ENCODE measurements at places on chromosomes 2 and 18.
A peak's percentile ranks its signal among the peaks of the same experiment; 100 is the strongest.

- no peak for DNase-seq
Observed at GRCh38 chr2:177767768-177768167, 304.8 kb downstream of the PDE11A start.

GRCh38 chr2:27765621-27766286 is 5.8 kb upstream of the MRPL33 start:
- DNase-seq: peak; percentile 12

GRCh38 chr2:159030674-159031380 is 62.4 kb downstream of the TANC1 start:
- DNase-seq: no peak

- DNase-seq: no peak
Observed at GRCh38 chr18:44041553-44041952, 639.1 kb upstream of the SETBP1 start.

- DNase-seq: no peak
Observed at GRCh38 chr2:71937396-71937795, 210.3 kb downstream of the CYP26B1 start.

- no peak for DNase-seq
Observed at GRCh38 chr18:59686260-59686659, 11.0 kb downstream of the CCBE1 start.

- DNase-seq: no peak
Observed at GRCh38 chr18:61502472-61502871, 169.2 kb downstream of the CDH20 start.

GRCh38 chr2:64383881-64384280 is 70.1 kb upstream of the LGALSL start:
- no peak for DNase-seq

- no peak for DNase-seq
Observed at GRCh38 chr2:107414376-107414775, 412.3 kb upstream of the RGPD4 start.

GRCh38 chr2:111663471-111664274 is 220.3 kb downstream of the ANAPC1 start:
- no peak for DNase-seq

GRCh38 chr2:241870611-241871537 is 1.3 kb downstream of the RTP5 start:
- DNase-seq: no peak

DNA sequence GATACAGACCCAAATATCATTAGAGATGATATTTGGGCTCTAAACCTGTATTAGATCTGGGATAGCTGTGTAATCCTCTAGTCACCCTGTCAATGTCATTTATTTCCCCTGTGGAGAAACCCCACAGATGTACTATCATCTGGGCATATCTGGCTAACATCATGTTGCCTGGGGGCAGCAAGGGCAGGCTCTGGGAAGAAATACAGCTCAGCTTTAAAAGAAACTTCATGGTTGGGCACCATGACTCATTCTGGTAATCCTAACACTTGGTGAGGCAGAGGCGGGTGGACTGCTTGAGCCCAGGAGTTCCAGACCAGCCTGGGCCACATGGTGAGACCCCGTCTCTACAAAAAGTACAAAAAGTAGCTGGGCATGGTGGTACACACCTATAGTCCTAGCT is 282.5 kb downstream of the SLC8A1 start:
- no peak for DNase-seq

DNA sequence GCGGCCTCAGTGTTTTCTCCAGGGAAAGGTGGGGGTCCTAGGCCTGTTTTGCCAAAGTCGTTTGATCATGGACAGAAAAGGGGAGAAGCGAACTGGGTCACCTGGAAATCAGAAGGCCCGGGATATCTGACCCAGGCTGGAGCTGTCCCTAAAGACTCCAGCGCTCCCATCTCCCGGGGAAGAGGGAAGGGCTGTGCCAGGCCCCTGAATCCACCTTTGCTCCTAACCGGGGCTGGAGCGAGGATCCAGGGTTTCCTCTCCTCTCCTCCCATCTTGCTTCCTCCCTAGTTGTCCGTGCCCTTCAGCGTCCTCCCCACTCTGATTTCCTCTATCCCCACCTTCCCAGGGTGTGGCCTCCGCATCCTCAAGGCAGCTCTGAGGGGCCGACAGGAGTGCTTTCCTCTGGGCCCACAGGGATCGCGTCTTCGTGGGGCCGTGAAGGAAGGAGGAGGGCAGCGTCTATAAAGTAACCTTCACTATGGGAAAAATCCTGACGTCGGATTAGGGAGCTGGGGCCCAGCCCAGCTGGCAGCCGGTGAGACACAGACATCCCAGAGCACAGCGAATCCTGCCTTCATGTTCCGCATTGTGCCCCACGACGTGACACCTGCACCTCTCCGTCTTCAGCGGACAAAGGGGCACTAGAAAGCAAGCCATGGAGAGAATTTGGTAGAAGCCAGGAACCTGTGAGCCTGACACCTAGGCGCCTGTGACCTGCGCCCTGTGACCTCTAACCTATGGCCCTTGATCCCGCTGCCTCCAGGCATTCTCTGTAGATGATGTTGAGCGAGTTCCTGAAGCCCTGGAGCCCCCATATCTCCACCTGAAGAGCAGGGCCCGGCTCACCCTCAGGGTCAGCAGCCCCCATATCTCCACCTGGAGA is 212.7 kb upstream of the SALL3 start:
- no peak for DNase-seq

GRCh38 chr2:3142961-3143571 is 234.6 kb downstream of the EIPR1 start:
- no peak for DNase-seq

- peak; percentile 63 for DNase-seq
Observed at GRCh38 chr2:10302479-10303180, at the start of gene HPCAL1. HPCAL1 (plus strand) TSS chr2:10302904; CDS start chr2:10419758, 116,854 bp downstream.

GRCh38 chr18:13136056-13136903 is 82.3 kb upstream of the LDLRAD4 start:
- no peak for DNase-seq

GRCh38 chr2:188294352-188294926 is 2.8 kb downstream of the GULP1 start:
- no peak for DNase-seq

DNA sequence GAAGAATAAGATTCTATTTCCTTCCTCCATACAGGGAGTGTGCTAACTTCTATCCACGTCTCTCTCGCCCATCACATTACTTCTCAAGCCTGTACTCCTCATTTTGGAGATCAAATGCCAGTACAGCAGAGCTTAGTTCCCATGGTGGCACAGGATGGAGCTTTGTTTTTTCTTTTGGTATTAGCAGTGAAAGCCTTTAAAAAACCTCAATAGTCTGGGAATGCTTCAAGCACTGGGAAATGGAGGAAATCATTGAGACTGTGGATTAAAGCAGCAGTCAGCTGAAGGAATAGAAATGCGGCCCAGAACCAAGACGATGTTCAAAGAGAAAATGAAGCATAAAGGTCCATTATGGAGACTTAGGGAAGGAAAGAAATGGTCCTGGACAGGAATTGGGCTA is 102.3 kb downstream of the NRXN1 start:
- DNase-seq: no peak

DNA sequence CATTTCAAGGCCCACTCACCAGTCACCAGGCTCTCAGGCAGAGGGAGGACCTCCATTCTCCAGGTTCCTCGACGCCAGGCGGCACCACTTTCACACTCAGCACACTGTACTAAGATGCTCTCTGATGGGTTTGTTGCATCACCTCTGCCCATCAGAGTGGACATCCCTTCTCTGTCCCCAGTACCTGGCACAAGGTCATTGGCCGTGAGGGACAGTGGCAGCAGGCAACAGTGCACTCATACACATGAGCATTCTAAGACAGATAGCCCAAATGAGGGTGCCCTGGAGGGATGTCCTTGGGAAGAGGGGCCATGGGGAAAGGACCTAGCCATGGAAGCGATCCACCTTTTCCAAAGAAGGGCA is 3.0 kb upstream of the ADRA2B start:
- DNase-seq: no peak

DNA sequence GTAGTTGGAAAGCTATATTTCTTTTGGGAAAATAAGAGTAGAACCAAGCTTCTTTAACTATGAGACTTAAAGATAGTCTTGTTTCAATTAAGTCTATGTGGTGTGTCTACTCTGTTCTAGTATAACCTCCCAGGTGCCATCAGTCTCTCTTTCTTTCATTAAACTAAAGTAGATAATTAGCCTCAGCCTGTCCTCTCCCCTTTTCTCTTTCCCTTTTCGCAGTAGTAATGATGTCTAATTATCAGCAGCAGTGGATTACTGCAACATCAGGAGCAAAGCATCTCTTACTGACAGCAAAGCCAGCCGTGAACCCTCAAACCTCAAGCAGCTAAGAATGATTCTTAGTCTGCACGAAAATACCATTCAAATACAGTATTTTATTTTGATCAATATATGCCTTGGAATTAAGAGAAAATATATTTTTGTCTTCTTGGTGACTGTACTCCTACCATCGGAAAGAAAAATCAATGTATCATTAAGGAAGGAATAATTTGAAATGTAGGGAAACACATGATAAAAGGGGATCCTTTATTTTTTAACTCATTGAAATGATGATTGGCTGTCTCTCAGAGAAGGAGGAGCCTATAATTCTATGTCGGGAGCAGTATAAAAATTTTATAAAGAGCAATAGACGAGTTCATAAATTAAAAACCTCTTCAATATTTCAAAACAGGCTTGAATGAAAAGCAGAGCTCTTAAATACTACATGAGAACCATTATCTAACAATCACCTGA is 4.5 kb downstream of the NOL4 start:
- no peak for DNase-seq

GRCh38 chr18:79944746-79945117 is 6.7 kb downstream of the SLC66A2 start:
- no peak for DNase-seq

DNA sequence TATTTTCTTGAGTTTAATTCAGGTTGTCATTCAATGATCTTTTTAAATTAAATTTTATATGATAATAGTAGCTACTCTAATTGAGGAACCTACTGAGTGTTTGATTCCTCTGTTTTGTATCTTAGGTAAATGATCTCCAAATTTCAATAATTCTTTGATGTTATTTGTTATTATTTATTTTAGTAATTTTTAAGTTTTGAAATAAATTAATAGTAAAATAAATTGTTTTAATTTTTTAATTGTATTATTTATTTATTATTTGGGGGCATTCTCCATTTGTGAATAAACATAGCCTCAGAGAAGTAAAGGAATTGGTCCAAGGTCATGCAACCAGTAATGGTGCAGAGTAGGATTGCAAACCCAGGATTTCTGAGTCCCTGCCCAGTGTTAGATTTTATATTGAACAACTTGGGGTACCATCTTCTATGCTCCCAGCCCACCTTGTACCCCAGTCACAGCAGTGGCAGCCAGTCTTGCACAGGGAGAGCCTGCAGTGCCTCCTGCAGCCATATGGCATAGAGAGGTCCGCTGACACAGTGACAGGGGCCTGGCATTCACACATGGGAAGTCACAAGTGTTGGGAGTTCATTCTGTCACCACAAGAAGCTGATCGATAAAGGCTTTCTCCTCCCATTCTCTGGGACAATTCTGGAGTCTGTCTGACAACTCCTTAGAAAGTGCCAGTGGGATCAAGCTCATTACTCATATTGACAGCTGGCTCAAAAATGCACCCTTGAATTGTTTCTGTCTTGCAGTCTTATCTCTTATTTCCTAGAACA is 110.0 kb upstream of the ETAA1 start:
- no peak for DNase-seq

DNA sequence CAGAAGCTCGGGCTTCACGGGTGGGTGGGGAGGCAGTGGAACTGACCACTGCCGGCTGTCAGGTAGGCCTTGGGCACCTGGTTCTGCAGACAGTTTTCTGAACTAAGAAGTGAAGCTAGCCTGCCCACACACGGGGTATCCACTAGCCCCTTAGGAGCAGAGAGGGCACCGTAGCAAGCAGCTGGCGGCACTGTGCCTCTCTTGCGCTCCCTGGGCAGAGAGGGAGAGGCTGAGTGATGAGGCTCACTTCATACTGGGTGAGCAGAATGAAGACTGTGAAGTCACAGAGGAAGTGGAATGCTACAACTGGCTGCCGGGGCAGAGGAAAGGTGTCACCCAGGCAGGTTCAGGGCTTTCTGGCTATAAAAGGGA is 753 bp downstream of the ITPRIPL1 start:
- no peak for DNase-seq

DNA sequence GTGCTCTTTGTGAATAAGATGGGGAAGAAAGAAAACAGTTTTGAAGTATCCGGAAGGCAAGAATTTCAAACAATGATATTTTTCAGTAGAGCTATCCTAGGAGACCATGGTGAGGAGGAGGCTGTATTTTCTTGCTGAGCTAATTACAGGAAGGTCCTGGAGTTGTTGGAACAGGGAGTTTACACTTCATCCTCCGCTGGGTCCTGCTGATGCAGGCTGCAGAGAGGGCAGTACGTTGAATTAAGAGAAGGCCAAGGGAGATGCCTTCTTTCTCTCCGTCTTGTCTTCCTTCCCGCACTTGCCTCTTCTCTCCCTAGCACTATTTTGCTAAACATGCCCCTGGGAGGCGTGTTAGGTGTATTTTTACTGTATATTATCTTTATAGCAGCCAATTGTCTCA is 60.0 kb upstream of the EDAR start:
- DNase-seq: no peak

DNA sequence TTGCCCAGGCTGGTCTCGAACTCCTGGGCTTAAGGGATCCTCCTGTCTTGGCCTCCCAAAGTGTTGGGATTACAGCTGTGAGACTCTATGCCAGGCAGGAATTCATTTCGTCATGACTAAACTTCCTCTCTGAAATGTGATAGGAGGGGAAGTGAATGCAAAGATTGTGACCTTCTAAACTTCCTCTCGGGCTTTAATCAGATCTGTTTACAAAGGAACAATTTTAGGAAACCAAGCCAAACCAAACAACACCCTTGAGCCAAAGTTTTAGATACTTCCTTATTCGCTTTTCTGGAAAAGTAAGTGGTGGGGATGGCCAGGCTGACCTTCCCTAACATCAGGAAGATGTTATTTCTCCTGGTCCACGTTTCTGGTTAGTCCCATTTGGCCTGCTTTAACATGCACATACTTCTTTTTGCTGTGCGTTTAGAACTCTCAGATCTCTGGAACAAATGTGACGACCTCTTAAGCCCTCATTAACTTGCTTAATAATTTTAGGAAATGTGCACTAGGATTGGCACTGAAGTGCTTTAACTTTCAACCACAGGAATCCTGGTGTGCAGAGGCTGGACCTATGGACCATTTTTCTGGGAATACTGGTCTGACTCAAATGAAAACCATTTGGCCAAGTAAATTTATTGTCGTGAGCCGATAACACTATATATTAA is 33.2 kb upstream of the YES1 start:
- no peak for DNase-seq

DNA sequence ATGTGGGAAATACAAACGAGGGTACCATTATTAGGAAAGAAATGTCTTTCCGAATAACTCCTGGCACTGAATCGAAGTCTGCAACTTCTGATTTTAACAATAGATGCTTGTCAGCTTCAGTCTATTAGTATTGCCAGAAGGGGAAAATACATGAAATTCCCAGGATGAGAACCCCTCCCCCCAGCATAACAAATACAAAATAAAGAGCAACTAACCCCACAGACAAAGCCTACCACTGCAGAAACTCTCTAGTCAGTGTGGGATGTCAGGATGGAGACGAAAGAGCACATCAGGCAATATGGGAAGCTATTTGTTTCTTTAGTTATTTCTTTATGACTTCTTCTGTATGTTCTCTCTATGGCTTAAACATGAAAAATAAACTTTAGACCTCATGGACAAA is 365.0 kb upstream of the CDH2 start:
- DNase-seq: no peak
